ENCODE measurements at places on chromosomes 5 and 9.

GRCh38 chr5:1080432-1080831 lies 31.4 kb downstream of the SLC12A7 start:
- DNase-seq = no peak

DNA sequence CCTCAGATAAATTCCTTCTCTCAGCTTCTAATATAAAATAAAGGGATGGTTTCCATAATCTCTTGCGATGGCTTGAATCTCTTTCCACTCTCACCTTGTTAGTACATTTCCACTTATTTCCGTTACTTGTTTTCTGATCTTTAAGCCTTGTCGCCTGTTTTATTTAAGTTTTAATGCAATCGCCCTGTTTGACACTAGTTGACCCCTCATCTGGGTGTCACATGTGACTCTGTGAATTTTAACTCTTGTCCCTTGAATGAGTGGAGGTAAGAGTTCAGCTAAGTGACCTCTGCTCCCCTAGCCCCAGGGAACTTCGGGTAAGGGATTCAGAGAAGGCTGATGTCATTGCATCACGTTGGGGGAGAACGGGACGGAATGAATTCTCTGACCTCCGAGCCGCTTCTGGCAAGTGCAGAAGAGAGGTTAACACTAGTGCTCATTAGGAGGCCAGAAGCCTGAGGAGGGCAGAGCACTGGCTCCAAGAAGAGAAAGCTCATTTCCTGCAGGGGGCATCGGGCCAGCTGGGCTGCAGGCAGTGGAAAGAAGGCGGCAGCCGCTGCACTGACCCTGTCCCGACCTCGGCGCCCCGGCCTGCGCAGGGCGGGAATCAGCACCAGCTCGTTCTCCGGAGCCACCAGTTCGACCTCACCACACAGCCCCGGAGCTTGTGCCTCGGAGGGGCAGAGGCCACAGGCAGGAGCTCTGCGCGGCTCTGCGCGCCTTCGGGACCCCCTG lies 569 bp downstream of the HINT2 start:
- DNase-seq = no peak

GRCh38 chr5:149801307-149801990 lies 71.3 kb downstream of the PPARGC1B start:
- no peak for DNase-seq

DNA sequence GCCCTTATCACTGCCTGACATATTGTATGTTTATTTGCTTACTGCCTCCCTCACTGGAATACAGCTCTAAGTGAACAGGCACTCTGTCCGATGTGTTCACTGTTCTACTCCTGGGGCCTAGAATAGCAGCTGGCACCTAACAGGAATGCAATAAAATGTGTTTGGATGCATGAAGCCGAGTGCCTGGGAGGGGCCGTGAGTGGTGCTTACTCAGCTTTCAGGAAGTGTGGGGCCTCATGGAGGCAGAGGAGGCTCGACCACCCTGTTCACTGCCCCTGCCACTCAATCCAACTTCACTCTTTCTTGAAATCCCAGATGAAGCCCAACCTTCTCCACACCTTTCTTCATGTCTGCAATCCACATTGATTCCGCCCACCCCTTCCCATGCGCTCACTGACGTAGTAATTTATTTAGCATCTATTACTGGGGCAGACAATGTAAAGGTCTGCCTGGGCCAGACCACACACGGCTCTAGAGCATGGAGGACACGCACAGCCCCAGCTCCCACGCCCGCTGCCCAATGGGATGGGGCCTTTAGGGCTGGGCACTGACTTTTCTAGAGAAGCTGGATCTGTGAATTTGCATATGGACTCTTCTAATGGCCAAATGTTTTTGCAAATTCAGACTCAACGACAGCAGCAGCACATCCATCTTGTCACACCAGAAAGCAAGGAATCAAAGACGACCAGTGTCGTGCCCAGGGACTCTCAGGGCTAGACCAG lies 21.3 kb downstream of the TBC1D9B start:
- no peak for DNase-seq

GRCh38 chr5:113266913-113267227 lies 167.9 kb downstream of the TSSK1B start:
- no peak for DNase-seq

DNA sequence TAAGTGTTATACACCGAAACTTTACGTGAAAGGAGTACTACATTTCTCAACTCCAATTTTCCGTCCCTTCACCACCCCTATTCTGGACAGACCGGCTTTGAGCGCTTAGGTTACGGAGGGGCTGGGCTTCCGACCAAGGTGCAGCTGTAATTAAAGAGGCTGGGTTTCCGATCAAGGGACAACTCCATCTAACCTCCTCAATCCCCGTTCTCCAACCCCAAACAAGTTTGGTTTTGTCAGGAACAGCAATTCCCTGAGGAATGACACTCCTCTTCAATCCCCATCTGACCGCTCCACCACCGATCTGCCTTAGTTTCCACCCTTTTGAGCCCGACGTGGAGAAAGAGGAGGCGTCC lies 577 bp downstream of the TUT7 start:
- DNase-seq = no peak

DNA sequence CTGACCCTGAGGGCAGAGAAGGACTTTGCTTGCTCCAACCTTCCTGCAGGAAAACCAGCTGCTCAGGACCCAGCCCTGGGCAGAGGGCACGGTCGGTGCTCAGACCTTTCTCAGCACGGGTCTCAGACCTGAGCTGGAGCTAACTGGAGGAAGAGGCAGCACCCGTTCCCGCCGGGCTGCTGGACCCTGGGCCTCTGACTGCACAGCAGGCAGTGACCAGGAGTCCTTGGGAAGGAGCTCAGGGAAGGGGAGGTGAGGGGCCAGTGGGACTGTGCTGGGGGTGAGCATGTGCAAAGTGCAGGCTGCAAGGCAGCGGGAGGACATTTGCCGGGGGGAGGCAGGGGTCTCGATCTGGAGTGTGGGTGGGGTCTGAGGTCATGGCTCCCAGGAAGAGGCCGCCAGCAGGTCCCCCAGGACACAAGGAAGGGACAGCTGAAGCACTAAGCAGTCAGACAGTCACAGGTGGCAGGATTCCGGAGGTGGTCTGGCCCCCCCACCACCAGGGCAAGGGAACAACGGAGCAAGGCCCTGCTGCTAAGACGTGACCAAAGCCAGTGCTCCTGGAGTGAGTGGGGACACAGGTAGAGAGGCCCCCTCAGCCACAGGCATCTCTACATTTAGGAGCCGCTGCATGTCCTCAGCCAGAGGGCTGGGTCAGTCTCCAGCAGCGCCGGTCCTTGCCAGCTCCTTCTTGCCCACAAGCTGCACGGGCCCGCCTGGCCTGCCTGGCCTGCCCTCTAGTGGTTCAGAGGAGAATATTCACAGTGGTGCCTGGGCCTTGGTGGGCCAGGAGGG lies 4.8 kb upstream of the DPM2 start:
- no peak for DNase-seq

GRCh38 chr5:175579742-175580432 lies 78.0 kb upstream of the HRH2 start:
- no peak for DNase-seq

DNA sequence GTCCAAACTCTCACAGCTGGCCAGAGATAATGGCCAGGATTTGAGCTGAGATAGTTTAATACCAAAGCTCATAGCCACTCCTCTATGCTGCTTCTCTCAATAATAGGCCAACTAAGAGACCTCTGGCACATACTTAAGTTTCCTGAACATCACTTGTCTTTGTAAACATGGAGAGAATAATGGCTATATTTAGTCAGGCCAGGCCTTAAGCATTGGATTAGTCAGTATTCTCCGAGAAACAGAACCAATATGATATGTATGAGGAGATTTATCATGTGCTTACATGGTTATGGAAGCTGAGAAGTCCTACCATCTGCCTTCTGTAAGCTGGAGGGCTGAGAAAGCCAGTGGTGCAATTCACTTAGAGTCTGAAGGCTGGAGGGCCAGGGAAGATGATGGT lies 45.4 kb downstream of the CFAP95 start:
- DNase-seq = no peak

GRCh38 chr5:108769352-108769751 lies 21.7 kb downstream of the FER start:
- no peak for DNase-seq

DNA sequence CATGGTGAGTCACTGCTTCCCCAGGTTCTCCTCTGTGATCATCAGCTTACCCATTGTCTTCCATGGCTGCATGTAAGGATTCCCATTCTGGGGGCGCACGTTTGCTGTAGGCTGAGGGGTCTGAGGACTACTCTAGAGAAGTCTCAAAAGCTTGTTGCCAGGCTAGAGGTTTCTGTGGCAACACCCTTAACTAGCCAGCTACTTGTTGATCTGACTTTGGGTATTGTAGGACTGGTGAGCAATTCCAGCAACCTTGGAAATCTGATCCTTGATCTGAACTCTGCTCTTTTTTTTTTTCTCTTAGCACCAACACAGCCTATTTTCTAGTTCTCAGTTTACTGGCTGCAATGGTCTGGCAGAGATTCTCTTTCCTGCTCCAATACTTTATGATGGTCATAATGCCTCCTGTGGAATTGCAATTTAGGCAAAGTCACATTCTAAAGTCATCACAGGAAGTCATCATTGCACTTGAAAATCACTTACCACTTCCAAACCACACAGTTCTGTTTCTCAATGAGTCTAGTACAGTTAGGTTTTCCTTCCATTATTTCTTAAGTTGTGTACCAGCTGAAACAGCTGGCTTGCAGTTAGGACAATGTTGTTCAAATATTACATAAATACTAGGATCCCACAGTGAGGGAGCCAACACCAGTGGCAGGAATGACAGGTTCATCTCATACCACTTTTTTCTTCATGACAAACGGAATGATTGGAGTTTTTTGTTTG lies 110.3 kb downstream of the SLC12A2 start:
- no peak for DNase-seq

Measured in AG04449 (cell line).